ENCODE measurements at places on chromosomes 4 and X.

DNA sequence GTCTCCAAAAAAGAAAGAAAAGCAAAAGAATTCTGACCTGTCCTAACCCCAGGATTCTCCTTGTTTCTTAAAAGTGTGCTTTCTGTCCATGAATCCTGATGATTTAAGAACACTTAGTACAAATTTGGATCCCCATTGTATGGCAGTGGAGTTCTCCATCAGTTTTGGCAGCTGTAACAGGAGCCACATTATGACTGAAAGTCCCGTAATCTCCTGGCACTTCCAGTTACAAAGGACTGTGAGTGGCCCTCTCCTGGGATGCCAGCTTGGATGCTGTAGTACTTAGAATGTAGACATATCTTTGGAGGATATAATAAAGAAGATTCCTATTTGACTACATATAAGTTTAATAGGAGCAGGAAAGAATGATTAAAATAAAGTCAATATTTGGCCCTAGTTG, 20.6 kb downstream of the AP1AR start:
- DNase-seq = no peak

- no peak for DNase-seq
Observed at GRCh38 chr4:67549123-67549522, 3.8 kb upstream of the CENPC start.

- no peak for DNase-seq
Observed at GRCh38 chr4:29046781-29047180, 1673.4 kb upstream of the PCDH7 start.

DNA sequence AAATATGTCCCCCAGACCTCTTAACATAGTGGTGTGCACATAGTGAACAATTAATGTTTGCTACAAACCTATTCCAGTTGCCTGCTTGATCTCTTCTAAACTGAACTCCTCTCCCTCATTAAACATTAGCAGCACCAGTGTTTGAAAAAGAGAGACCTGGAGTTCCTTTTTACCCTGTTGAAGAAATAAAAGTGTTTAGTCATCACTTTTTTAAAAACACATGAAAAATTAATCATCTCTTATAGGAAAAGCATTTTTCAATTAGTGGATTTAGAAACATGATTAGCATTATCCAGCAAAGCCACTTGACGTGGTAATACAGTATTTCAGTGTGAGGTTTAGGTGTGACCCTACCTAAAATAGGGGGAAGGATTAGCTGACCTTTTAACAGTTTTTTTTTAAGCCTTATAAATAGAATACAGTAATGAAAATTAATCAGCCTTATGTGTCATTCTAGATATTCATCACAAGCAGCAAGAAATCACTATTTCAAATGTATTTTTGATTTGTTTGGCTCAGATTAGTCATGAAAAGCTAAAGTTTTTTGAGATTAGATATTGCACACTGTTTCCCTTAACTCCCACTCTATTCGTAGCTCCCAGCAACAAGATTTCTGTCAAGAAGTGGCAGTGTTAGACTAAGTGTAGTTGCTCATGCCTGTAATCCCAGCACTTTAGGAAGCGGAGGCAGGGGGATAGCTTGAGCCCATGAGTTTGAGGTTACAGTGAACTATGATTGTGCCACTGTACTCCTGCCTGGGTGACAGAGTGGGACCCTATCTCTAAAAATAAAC, 26.2 kb downstream of the CUL4B start:
- no peak for DNase-seq

DNA sequence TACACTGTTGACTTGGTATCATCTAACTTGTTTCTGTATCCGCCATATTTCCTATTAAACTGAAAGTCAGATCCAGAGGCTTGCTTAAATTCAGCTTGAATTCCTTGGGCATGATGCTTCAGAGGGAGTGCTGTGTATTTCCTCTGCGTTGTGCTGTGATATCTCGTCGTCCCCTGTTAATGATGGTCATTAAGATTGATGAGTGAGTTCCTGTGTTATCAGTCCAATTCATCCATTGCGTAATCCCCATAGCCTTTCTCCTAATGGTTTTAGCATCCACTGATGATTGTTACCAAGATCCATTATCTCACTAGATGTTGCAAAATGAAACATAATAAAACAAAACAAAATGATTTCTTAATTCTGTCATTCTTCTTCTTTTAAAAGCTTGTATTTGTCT, 31.3 kb upstream of the CHM start:
- no peak for DNase-seq

DNA sequence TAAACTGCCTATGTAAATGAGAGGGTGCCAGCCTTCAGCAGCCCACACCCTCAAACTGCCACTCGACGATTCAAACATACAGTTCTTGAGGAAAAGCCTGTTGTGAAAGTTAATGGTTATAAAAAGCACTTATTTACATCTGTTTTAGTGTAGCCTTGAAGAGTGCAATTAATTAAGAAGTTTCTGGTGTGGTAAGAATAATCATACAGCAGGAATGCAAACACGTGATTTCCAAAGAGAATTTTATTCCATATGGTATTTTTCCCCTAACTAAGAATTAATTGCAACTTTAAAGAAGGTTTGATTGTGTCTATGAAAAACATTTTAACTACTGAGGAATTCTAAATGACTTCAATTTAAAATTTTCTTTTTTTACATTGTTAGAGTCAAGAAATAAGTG, 176.3 kb upstream of the PITX2 start:
- DNase-seq = no peak
